IMR-90 (cell line): ENCODE measurements at places on chromosomes 1 and 21.

GRCh38 chr1:207128336-207128921, 24.4 kb downstream of the C4BPA start:
- DNase-seq, result no peak

DNA sequence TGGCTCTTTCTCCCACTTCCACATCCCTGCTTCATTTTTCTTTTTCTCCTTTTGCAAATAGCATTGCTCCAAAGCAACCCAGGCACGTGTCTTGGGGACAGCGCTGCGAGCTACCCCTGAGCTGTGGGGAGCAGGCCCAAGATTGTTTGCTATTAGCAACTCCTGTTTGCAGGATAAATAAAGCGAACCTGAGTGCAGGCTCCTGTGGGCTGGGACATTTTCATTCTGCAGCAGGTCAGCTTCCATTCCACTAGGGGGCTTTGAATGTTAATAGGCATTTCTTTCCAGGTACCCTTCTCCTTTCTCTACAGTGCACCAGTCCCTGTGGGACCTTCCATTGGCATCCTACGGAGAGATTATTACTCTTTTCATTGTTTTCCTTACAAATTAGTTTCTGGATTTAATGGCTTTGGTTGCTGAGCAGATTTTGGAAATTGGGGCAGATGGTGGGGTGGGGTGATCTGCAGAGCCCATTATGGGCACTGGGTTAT, 54.0 kb downstream of the OLFML3 start:
- no peak for DNase-seq

GRCh38 chr1:244113532-244114320, 62.6 kb downstream of the ZBTB18 start:
- DNase-seq, result peak; percentile 15

DNA sequence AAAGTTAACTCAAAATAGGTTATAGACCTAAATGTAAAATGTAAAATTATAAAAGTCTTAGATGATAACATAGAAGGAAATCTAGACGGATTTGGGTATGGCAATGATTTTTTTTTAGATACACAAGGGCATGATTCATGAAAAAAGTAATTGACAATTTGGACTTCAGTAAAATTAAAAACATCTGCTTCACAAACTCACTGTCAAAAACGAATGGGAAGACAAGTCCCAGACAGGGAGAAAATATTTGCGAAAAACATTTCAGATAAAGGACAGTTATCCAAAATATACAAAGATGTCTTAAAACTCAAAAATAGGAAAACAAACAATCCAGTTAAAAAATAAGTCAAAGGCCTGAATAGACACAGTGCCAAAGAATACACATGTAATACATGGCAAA, 9.7 kb upstream of the PTGS2 start:
- DNase-seq, result no peak
